Natural killer cell (primary cell): ENCODE measurements at places on chromosomes 6 and 20.

DNA sequence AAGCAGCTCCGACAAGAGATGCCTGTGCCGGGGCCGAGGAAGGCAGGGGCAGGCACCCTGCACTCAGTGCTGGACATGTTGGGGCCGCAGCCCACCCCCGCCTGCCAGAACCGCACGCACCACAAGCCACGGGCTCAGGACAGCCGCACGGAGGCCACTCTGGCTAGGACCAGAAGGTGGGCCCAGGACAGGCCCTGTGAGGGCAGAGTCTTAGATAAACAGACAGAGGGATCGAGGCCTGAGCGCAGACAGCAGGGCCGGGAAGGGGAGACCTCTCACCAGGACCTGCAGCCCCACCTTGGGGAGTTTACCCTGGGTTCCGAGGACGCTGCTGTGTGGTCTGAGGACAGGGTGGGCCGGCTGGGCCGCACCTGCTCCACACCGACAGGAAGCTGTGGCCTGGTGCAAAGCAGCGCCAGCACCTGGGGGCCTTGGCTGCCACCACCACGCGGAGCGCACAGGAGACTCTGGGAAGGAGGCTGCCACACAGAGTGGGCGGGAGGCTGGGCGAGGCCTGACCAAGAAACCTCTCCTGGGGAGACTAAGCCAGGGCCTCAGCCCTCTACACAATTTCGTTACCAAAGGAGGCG lies 32.0 kb downstream of the KCNQ2 start:
- no peak for DNase-seq

DNA sequence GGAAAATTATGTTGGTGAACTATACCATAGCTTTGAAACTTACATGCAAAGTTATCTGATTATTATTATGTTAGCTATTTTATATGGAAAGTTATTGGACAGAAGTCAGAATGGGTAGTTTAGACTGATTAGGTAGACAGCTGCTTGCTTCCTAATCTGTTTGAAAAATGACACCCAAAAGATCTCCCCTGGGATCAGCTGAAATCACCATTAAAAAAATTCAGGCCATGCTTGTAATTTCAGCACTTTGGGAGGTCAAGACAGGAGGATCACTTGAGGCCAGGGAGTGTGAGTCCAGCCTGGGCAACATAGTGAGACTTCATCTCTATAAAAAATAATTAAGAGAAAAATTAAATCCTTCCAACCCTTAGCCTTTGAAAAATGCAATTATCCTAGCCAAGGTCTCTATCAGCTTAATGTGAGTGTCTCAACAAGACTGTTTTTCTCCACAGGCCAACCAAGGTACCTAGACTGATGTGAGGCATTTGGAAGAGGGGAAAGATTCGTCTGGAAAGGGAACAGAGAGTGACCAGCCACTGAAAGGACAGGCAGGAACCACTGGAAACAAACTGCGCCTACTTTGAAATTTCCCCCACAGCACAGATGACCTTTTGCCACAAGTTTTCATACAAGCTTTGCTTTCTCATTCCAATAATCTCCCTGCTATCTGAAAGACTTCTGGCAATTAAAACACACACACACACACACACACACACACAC lies 232.3 kb downstream of the GMPR start:
- DNase-seq = no peak

- no peak for DNase-seq
Observed at GRCh38 chr6:14762077-14762476, 483.8 kb upstream of the JARID2 start.

GRCh38 chr6:156457601-156458000 lies 319.6 kb upstream of the ARID1B start:
- DNase-seq = no peak

- no peak for DNase-seq
Observed at GRCh38 chr6:68059261-68059660, 575.8 kb upstream of the ADGRB3 start.

GRCh38 chr6:130111031-130111430 lies 92.7 kb downstream of the L3MBTL3 start:
- no peak for DNase-seq

DNA sequence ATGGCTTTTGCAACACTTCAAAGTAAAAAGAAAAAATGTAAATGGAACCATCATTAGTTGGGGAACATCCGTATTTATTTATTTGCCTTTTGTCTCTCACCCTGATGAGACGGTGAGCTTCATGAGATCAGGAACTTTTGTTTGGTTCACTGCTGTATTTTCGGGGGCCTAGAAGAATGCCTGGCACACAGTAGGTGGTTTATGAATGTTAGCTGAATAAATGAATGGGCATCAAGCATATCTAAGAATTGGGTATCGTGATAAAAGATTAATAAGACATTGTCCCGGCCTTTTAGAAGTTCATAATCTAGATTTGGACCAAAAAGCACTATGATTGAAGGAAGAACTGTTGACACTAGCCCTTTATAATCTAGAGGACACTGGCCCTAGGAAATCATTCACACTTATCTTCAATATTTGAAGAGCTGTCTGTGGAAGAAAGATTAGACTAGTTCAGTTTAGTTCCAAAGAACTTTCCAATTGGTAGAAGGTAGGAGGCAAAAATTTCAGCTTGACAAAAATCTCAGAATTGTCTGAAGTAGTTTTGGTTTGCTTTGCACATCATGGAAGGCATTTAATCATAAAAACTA lies 70.3 kb upstream of the CD83 start:
- no peak for DNase-seq

DNA sequence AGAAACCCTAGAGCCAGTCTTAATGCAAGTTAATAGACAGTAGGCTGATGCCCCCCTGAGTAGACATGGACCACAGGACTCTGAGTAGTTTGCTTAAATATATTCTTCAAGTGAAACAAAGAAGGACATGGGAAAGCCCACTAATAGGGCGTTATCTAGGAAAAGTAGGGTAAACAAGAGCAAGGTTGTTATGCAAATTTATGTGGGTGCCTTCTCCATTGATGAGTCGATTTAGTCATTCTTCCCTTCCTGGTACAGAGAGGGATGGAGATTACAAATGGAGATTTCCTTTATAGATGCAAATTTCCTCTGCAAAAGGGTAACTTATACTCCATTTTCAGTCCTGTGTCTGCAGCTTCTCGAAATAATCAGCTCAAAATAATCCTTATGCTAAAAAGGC lies 262.0 kb downstream of the CD83 start:
- DNase-seq = no peak

GRCh38 chr6:111566873-111567517 lies 38.7 kb downstream of the TRAF3IP2 start:
- DNase-seq = no peak

GRCh38 chr6:4078691-4079471 lies at the start of gene FAM217A:
Gene FAM217A (minus strand): TSS chr6:4079137. CDS start chr6:4077414, 1,723 bp downstream.
- no peak for DNase-seq

DNA sequence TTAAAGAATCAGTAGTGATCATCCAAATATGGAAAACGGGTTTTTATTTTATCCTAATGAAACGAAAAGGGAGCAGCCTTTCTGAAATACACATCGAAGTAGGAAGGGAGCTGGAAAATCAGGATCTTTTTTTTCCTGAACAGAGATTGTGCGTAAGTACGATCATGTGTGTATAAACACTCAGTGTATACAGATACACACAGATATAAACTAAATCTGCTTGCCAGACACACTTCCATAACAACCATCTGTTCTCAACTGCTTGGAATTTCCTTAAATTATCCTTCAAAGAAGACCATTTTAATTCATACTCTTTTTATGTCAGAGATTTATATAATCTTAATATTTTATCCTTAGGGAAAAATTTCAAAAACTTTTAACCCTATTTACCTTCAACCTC lies 110.7 kb downstream of the CHD6 start:
- no peak for DNase-seq

DNA sequence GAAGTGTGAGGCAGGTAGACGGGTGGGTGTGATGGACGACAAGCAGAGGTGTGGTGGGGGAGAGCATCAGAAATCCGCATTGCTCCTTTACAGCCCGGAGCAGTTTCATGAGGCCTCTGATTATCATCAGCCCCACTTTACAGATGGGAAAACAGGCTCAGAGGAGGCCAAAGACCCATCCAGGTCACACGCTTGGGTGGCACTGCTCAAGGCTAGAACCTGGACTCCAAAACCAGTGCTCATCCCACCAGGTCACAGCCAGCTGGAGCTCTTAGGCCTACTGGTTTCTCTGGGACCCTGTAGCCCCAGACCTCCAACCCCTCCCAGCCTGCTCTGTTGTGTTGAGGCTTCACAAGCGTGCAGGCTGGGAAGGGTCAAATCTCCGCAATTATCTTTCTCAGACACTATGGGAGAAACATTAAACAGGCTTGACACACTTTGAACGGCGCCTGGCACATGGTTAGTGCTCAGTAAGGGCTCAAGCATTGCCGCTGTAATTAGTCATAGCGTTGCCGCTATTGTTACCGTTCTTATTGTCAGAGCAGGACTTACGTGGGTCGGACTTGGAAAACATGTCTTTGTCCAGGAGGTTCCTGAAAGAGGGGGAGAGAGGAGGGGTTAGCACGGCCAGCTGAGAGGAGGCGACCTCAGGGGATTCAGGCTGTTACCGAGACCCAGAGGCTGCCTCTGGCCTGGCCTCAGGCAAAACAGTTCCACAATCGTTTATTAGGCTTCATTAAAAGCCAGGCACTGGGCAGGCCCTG lies 16.6 kb downstream of the CPNE5 start:
- DNase-seq = no peak

- DNase-seq = no peak
Observed at GRCh38 chr6:149750136-149750609, 632 bp downstream of the PCMT1 start.

DNA sequence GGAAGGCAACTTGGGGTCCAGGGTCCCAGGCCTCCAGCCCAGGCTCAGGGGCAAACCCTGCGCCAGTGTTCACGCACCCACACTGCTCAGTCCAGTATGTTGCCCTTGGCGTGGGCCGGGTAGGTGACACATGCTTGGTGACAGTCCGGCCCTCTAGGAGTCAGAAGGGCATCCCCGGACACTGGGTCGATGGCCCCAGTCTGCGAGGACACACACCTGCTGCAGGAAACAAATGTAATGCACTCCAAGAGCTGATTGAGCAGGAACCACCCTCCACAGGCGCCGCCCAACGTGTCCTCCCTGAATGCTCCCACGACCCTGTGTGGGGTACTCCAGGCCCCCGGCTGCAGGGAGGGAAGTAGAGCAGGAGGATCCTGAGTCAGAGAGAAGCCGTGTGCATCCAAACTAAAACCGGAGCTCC lies 160.7 kb downstream of the DLL1 start:
- no peak for DNase-seq

DNA sequence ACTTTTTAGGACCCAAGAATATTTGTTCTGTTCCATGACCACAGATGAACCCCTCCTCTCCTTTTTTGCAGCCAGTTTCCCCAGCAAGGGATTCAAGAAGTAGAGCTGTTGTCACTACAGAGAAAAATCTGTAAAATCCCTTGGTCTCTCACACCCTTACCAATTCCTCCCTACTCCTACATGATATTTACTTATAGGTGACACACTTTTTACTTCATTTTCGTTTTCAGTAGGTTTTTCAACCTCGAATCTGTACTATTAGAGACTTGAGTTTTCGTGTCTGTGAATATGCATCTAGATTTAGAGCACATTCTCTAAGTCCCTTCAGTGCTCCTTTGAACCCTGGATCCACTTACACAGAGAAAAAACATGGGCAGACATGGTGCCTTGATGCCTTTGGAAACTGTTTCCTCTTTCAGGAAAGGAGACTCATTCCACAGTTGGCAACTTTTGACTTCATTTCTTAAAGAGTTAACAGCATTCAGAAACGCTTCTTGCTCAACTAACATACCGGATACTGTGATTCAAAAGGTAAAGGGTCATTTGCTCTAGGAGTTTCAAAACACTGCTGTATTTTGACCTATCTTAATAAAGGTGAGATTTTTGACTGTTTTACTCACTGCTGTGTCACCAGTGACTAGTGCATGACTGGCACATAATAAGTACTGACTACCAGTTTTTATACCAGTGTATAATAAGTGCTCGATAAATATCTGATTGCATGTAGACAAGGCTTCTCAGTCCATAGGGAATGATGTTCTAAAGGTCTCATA lies 50.6 kb downstream of the LAMA4 start:
- no peak for DNase-seq

GRCh38 chr6:76881414-76881813 lies 581.9 kb downstream of the HTR1B start:
- DNase-seq = no peak

- no peak for DNase-seq
Observed at GRCh38 chr6:163490826-163491577, 76.5 kb downstream of the QKI start.

GRCh38 chr20:38313676-38314075 lies 9.7 kb downstream of the BPI start:
- no peak for DNase-seq

GRCh38 chr20:53699085-53699674 lies 105.5 kb upstream of the ZNF217 start:
- DNase-seq = no peak

DNA sequence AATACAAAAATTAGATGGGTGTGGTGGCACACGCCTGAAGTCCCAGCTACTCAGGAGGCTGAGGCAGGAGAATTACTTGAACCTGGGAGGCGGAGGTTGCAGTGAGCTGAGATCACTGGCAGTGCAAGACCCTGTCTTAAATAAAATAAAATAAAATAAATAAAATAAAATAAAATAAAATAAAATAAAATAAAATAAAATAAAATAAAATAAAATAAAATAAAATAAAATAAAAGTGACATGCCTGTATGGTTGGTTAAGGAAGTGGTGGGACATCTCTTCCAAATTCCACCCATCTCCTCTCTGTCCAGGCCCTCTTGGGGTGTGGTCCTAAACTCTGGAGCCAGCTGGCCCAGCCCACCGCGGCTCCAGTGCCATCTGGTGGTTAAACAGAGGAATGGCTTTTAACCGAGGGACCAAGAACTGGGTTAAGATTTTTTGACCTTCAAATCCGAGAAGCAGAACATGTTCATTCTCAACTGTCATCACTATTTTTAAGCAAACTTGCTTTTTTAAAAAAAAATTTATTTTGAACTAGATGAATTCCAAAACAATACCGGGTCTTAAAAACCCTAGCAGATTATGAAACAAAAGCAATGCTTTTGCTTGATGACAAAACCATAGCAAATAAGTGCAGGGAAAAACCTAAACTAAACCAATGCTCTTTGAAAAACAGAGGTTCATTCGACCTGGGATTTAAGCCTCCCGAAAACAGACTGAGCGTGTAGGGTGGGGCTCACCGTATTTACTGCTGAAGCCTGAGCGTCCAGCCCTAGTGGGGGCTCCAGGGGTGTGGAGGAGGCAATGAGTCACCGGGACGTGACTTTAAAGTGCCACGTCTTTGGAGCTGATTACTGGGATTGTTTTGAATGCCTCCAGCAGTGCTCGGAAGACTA lies 68.8 kb downstream of the CDC5L start:
- peak; percentile 28 for DNase-seq

- no peak for DNase-seq
Observed at GRCh38 chr6:115832786-115833185, 227.9 kb downstream of the FRK start.

- DNase-seq = no peak
Observed at GRCh38 chr20:63128956-63129355, 87.0 kb downstream of the YTHDF1 start.

- no peak for DNase-seq
Observed at GRCh38 chr20:13139459-13140150, 81.5 kb upstream of the ISM1 start.

DNA sequence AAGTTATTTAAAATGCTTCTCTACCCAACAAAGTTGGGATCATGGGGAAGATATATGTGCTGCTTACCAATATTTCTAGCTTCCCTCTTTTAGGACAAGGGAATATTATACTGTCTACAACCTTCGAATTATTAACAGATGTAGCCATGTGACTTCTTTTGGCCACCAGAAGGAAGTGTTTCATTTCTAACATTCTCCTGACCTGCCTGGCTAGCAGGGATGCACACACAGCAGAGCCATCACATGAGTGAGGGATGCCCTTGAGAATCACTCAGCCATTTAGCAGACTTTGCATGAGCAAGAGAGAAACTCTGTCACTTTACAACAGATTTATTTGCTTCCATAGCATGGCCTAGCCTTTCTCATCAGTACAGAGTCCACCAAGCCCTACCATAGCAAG lies 230.7 kb upstream of the MARCKS start:
- DNase-seq = no peak
